GDM1 (cell line): ENCODE measurements at places on chromosomes 11 and 22.

- DNase-seq, result no peak
Observed at GRCh38 chr11:31995525-31996094, 95.3 kb upstream of the RCN1 start.

- no peak for DNase-seq
Observed at GRCh38 chr22:23698094-23698493, 7.3 kb downstream of the RGL4 start.

DNA sequence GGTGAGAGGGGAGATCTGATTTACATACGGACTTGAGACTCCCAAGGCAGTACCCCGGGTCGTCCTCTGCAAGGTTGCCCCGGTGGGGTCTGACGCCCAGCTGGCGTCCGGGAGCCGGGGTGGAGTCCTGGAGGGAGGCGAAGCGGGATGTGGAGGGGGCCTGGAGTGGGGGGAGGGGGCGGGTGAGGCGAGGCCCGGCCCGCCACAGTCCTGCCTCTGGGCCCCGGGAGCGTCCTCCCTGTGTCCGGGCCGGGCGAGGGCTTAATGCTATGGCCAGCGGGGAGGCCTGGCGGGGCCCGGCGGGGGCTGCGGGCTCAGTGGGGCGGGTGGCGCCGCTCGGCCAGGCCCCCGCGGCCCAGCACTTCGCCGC, 2.4 kb upstream of the MYBPC3 start:
- DNase-seq, result no peak

- DNase-seq, result no peak
Observed at GRCh38 chr22:31230155-31230870, 18.2 kb downstream of the LIMK2 start.

DNA sequence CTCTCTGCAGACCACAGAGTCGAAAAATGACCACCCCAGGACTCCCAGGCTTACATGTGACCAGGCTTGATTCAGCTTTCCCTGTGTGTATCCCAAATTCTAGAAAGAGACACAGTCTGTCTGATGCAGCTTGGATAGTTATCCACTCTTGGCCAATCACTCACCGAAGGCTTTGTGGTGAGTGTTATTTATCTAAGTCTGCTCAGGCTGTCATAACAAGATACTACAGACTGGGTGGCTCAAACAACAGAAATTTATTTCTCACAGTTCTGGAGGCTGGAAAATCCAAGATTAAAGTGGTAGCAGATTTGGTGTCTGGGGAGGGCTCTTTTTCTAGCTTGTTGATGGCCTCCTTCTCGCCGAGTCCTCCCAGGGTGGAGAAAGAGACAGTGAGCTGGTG, 63.2 kb downstream of the ZBTB16 start:
- DNase-seq, result no peak

DNA sequence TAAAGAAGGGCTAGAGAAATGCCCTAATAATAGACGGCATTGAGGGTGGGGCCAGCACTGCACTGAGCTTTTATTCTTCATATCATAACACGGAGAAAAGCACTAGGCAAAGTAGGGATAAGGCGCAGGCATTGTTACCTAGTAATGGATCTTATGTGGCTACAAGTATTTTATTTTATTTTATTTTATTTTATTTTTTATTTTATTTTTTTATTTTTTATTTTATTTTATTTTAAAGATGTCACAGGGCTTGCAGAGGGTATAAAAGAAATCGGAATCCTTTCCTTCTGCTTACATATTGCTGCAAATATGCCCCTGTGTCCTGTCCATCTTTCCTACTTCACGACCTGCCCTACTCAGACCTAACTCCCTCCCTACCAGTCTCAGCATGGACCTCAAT, 452.0 kb upstream of the KIRREL3 start:
- no peak for DNase-seq

DNA sequence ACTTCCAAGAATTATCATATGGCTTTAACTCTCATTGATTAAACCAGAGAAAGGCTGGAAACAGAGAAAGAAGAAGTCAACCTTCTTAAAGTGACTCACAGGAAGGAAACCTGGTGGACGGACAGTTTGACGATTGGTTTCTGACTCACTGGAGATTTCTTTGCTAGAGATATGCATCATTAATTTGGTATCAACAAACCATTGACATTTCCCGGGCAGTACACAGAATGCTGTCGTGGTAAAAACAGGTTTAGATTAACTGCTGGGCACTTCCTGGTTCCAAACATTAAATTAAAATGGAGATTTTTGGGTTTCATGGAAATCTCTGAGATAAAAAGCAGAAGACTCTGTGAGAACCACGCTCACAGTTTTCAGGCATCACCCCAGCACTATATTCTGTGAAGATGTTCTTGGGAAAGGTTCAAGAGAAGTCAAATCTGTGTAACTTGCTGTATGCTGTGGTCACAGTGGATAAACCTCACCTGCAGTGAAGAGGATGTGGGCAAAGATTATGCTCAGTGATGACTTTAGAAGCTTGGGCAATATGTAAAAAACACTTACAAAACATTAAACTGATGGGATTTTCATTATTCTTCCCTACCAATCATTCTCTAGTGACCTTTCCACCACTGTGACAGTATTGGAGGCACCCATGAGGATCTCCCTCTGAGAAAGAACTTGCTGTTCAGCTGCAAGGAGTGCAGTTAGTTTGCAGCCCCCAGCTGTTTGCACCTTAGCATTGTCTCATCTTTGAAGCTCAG, 61.1 kb upstream of the CD44 start:
- DNase-seq, result peak; percentile 55

DNA sequence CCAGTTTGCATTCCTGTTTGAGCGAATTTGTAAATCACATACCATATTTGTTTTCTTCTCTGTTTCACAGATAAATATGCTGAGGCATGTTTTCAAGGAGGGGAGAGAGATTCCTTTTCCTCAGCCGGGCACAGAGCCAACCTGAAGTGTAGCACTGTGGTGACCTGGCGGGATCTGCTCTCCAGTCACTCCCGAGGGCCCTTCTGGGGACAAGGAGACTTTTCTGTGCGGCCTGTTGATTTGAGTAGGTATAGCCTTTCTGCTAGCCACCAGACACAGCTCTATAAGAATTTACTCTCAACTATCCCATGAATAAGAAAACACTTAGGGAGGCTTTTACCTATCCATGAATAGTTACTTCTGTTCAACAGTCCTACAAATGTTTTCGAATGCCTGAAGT, 63.5 kb upstream of the FDX1 start:
- DNase-seq, result no peak

GRCh38 chr11:20154381-20154780, 5.9 kb downstream of the DBX1 start:
- DNase-seq, result no peak

DNA sequence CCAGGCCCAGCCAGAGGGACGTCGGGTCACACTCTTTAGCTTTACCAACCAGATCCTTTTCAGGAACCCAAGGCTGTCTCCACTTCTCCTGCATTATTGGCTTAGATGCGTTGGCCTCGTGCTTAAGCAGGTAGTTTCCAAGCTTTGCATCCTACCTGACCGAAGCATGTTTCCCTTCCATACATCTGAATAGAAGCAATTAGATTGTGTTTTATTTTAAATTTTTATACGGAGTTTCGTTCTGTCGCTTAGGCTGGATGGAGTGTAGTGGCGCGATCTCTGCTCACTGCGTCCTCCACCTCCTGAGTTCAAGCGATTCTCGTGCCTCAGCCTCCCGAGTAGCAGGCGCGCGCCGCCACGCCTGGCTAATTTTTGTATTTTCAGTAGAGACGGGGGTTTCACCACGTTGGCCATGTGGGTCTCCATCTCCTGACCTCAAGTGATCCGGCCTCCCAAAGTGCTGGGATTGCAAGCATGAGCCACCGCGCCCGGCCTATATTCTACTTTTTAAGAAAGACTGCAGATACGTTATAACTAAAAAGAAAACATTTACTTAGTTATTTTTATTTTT, 677 bp downstream of the DYNC2H1 start:
- DNase-seq, result no peak

DNA sequence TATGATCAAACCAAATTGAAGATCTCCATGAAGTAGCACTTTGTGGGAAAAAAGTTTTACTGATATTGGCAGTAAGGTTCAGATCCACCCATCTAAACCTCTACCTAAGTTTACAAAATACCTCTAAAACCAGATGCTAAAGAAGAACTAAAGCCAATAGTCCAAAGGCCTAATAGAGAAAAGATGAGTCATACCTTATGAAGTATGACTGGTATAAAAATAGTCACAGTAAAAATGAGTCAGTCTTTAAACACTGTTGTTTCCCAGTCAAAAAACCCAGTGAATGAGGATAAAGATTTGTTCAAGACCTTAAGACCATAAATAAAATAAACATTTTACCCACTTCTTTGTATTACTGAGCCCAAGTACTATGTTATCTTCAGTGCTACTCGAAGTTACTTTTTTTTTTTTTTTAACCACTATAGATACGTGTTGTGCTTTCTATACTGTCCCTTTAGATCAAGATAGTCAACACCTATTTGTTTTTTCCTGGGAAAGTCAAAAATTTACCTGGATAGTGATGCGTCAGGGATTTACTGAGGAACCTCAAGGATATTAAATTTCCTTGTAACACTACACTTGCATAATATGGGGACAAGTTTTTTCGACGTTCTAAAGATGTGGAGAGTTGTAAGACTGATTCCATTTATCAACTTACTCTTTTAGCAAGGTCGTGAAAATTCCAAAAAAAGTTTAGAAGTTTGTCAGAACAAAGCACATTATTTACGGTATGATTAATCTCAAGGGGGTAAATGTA, 87.3 kb downstream of the CCDC73 start:
- DNase-seq, result no peak

- DNase-seq, result no peak
Observed at GRCh38 chr11:128456566-128457268, 130.6 kb downstream of the ETS1 start.

- DNase-seq, result no peak
Observed at GRCh38 chr22:49452362-49452946, 375.2 kb downstream of the BRD1 start.

DNA sequence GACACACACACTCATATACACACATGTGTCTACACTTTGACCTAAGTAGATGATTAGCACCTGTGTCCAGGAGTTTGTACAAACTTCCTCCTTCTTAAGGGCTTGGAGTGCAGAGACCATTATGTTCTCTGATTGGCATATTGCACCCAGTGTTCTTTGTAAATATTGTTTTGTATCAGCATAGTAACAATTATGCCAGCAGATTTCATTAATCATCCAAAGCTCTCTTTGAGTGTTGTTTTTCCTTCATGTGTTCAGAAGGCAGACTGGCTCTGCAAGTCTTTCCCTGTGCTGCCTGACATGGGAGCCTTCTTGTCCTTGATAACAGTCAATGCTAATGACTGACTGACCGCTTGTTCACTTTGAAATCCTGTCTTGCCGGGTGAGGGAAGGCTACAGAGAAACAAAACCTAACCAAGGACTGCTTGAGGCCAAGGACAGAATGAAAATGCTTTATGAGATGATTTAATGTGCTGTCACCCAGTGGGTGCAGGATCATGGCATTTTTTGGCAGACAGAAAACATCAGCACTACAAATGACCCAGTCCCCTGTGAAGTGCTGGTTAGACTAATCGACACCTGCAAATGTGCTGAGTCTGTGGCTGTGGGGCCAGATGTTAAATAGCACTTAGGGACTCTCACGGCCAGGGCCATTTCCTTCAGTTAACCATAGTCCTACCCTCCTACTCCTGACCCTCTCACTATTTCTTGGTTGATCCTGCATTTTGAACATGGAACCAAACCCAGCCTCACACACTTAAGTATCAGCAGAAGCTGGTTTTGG, 6.6 kb upstream of the BARX2 start:
- DNase-seq, result no peak

DNA sequence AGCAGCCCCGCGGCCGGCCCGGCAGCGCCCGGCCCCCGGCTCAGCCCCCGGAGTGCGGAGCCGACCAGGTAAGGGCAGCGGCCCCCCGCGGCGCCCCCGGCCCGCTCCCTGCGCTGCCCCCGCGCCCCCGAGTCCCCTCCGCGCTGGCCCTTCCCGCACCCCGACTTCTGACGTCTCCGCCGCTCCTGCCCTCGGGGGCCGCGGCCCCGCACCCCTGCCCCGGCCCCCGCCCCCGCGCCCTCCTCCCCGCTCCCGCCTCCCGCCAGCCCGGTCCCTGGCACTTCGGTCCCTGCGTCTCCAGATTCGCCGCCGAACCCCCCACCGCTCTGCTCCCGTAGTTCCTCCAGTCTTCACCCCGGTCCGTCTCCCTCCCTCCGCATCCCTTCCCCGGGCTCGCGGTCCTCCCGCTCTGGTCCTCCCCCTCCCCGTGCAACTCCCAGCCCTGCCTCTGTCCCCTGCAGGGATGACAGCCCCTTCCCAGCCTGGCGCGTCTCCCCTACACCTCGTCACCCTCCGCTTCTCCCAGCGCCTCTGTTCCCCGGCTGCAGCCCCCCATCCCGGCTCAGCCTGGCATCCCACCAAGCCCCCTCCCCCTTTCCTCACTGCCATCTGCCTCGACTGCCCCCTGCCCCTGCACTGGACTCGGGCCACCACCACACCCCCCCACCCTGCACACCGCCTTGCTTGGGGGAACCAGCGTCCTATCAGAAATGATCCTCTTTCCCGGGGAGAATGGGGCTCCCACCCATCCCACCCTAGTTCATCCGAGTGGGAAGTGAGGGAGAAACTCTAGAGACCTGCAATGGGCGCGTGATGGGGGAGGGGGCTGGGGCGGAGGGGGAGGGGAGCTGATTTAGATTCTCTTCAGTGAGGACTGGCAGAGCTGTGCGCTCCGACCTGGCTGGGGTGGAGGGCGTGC, 531 bp downstream of the GRIK4 start:
- no peak for DNase-seq

- no peak for DNase-seq
Observed at GRCh38 chr11:62463121-62463542, 44.3 kb downstream of the SCGB1A1 start.

DNA sequence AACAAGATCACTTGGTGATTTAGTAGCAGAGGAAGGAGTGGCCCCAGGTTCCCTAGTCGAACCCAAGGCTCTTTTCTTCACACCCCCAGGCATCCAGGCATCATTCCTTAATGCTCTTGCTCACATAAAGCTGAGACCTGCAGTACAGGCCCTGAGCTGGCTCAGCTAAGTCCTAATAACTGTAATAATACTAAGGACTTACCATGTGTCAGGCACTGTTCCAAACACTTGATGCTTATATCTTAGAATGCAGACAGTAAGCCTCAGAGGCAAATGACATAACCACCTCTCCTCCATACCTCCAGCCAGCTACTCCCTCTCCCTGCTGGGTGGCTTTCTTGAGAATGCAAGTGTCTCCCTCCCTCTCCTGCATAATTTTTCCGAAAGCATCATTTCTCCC, 33.2 kb downstream of the ANKK1 start:
- DNase-seq, result no peak

GRCh38 chr11:70407121-70407520, 8.8 kb downstream of the CTTN start:
- no peak for DNase-seq
